AG09319 (cell line): ENCODE measurements at places on chromosomes 5 and 9.

DNA sequence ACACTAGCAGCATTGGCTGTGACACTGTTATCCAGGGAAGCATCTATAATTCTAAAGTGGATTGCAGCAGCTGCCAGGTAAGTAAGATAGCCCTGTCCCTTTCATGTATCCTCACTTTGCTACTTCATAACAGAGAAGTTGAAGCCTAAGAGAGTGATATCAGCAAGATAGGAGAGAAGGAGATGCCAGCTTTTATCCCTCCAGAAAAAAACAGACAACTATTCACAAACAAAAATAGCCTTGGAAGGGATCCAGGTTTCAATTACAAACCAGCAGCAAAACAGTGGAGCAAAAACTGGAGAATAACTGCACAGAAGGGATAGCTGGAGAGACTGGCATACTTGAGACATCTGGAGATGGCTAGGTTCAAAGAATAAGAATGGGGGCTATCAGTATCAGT lies 19.6 kb upstream of the VCAN start:
- DNase-seq = no peak

- DNase-seq = no peak
Measured at GRCh38 chr9:3857091-3857490, 331.3 kb upstream of the RFX3 start.

GRCh38 chr5:116521173-116521872 lies 53.3 kb downstream of the SEMA6A start:
- no peak for DNase-seq

- DNase-seq = no peak
Measured at GRCh38 chr9:105141146-105141975, 103.1 kb upstream of the SLC44A1 start.

GRCh38 chr9:135471791-135472640 lies 7.6 kb upstream of the PPP1R26 start:
- no peak for DNase-seq

DNA sequence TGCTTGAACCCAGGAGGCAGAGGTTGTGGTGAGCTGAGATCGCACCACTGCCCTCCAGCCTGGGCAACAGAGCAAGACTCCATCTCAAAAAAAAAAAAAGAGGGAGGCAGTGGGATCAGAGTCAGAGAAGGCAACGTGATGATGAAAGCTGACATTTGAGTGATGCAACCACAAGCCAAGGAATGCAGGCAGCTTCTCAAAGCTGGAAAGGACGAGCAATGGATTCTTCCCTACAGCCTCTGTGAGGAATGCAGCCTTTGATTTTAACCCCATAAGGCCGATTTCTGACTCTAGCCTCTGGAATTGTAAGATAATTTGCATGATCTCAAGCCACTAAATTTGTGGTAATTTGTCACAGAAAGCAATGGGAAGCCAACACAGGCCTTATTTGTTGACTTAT lies 9.8 kb downstream of the TGFBI start:
- DNase-seq = no peak

DNA sequence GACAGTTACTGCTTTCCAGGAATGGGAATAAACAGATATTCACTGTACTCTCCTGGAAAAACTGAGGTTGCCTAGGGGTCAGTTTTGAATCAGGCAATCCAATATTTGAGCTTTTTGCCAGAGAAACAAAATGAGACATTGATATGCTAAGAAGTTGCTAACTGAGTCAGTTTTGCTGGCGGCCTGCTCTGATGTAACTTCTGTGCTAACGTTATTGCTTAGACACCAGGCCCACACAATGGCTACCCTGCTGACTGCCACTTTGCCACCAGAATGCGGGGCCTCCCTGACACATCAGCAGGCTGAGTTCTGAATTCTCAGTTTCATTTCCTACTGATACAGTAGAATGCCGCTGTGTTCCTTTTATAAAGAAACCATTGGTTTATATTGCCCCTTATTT lies 18.2 kb upstream of the ZNF618 start:
- DNase-seq = no peak

DNA sequence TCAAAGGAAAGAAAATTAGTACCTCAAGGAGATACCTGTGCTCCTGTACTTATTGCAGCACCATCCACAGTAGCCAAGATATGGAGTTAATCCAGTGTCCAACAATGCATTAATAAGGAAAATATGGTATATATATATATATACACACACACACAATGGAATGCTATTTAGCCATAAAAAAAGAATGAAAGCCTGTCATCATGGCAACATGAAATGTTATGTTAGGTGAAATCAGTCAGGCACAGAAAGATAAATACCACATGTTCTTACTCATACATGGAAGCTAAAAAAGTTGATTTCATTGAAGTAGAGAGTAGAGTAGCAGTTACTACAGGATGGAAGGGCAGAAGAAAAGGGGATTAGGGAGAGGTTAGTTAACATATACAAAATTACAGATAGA lies 601.5 kb downstream of the ANXA1 start:
- DNase-seq = no peak

DNA sequence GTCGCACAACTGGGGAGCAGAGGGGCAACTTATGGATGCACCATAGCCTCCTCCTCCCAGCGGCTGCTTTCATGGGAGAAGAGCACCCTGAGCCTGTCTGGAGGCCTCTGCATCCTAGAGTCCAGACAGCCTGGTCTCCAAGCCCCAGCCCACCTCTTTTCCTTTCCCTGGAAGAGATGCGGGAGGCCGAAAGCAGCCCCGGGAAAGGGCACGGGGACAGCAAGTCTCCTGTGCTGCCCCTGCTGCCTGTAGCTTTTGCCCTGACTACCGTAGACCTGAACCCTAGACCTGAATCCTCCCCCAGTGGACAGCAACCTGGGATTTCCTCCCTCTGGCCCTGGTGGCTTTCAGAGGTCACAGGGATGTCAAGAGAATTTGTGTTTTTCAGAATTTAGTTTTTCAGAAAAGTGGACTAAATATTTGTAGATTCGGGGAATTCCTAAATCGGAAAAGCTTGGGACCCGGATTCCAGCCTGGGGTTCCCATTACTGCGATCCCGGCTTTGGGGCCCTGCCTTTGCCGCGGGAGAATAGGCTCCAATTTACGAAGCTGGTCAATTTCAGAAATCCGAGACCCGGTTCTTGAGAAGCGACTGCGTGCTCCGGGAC lies 4.3 kb upstream of the PITX1 start:
- DNase-seq = no peak

- no peak for DNase-seq
Measured at GRCh38 chr5:111201705-111202104, 22.5 kb upstream of the CAMK4 start.

DNA sequence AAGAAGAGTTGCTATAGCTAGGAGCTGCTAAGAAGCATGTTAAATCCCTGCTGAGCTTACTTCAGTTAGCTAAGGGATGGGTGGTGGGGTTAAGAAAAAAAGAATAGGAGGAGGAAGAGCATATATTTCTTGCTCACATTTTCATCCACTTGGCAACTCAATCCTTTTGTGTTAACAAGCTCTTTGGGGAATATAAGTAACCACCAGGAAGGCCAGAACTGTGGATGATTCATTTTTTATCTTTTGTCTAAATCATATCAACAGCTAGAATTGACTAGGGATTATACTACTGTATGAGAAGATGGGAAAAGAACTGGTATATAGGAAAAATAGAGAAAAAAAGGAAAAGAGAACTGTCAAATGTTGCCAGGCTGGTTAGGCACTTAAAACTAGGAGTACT lies 555.3 kb upstream of the ARRDC3 start:
- no peak for DNase-seq

- no peak for DNase-seq
Measured at GRCh38 chr5:40801771-40802562, 3.8 kb upstream of the PRKAA1 start.

DNA sequence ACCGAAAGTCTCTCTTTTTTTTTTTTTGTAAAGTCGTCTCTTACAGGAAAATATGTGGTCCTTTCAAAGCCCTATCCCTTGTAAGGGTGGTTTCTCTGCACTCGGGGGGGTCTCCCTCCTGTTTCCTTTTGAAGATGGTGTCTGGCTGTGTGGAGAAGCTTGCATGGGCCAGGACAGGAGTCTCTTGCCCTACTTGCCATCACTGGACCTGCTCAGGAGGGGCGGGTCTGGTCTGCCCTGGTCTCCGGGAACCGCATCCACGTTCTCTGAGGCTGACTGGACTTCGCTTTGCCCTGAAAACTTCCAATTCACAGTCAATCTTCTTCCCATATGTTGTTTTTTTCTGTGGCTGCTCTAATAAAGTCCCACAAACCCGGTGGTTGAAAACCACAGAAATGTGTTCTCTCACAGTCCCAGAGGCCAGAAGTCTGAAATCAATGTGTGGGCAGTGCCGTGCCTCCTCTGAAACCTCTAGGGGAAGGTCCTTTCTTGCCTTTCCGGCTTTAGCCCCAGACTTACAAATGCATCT lies 92.9 kb upstream of the IER5L start:
- peak; percentile 30 for DNase-seq

GRCh38 chr9:130339306-130339705 lies 73.7 kb downstream of the HMCN2 start:
- no peak for DNase-seq

DNA sequence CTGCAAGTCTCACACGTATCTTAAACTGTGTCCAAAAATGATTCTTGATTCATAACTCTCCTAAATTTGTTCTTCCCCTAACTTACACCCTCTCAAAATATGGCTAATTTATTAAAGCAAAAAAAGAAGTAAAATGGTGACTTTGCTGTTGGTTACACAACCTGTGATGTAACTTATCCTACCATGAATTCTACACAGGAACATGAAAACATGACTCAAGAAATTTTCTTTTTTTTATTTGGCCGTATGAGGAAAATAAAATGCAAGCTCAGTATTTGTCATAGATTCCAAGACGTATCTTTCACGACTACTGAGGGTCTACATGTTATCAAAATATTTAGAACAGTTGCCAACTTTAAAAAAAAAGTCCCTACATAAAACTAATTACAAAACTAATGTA lies 9.2 kb downstream of the LIFR start:
- DNase-seq = no peak

DNA sequence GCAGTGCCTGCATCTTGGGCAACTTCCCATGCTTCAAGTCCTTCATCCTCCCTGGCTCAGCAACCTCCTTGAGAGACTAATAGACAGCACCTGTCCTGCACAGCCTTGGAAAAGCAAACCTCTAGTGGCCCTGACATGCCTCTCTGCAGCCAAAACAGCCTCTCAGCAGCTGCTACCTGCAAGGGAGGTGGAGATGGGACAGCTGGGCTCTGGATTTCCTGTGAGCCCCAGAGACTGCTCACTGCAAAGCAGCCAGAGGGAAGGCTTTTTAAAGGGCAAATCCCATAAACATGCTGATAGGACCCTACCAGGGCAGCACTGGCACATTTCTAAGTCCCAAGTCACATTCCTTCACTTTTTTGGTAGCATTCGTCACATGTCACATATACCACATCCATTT lies 31.5 kb upstream of the MYORG start:
- DNase-seq = no peak

GRCh38 chr9:136312436-136312835 lies 8.5 kb upstream of the CCDC187 start:
- DNase-seq = no peak

- no peak for DNase-seq
Measured at GRCh38 chr5:178839319-178839704, 20.4 kb upstream of the ZNF354B start.

DNA sequence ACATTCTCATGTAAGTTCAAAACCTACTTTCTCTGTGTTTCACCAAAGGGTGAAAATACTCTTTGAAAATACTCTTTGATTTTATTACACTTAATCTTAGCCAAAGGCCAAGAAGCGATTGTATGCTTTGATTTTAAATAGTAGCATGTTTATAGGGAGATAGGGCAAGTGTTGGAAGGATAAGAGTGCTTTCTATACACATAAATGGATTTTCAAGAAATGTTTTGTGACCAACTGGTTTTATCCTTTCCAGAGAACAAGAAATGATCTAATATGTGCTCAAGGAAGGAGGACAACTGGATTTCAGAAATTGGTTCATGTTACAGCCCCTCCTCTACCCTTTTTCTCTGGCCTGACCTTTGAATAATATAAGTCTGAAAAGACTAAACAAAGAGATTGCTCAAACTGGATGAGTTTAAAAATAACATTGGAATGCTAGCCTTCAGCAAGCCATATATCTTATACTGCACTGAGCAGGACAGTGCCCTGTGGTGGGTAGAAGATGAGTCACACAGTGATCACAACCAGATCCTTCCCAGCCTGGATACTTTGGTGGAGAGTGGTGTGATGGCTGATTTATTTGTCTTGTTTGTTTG lies 13.1 kb downstream of the PALM2AKAP2 start:
- peak; percentile 73 for DNase-seq

- DNase-seq = no peak
Measured at GRCh38 chr5:178413988-178414387, 176.2 kb downstream of the COL23A1 start.

- no peak for DNase-seq
Measured at GRCh38 chr5:133251296-133252132, 199.7 kb downstream of the HSPA4 start.

DNA sequence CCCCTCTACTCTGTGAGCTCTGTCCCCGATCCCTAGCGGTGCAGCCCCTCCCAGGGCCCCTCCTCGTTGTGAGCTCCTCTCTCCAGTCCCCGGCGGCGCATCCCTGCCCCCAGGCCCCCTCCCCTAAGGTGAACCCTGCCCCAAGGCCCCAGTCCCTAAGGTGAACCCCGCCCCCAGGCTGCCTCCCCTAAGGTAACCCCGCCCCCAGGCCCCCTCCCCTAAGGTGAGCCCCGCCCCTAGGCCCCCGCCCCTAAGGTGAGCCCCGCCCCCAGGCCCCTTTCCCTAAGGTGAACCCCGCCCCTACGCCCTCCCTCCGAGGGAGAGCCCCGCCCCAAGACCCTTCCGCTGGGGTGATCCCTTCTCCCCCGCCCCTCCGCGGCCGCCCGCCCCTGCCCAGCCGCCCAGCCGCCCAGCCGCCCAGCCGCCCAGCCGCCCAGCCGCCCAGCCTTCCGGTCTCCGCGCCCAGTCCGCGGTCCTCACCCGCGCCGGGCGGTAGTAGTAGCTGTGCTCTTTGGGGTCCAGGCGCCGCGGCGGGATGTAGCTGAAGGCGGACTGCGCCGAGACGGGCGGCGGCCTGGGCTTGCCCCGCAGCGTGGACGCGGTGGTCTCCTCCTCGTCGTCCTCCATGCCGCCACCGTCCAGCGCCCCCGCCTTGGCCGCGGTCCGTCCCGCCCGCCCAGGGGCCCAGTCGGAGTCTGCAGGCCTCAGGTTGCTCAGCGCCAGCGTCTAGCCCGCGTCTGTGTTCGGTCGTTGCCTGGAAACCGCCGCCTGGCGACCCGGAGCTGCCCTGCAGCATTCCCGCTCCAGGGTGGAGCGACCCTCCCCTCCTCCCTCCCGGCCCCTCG lies at the start of gene CFAP90:
Gene CFAP90 (minus strand): TSS at position 739 of the 845 bp plus-strand sequence. CDS start 112 bp downstream, at position 627.
- no peak for DNase-seq

DNA sequence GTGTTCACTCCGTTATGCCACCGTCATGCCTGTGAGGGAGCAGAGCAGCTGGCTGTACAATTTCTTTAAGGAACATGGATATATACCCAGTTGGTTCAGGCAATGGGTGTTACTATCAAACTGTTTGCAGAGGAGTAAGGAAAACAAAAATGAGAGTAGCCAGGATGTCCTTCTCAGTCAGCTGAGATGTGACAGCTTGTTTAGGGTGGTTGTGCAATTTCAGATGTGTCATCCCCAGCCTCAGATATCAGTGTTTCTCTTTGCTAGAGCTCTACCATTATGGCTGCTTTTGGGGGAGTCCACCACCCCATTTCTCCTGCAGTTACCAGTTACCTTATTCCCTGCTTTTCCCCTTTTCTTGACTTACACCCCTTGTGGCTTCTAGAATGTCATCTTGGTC lies 135.2 kb upstream of the SLC24A2 start:
- no peak for DNase-seq

GRCh38 chr5:52607227-52607824 lies 180.4 kb upstream of the ITGA1 start:
- no peak for DNase-seq
